Brain (organoid and tissue), 16 donors: ENCODE measurements at places on chromosomes 13 and 19.

GRCh38 chr13:39577838-39578491 is 25.0 kb downstream of the LHFPL6 start:
- DNase-seq = no peak

DNA sequence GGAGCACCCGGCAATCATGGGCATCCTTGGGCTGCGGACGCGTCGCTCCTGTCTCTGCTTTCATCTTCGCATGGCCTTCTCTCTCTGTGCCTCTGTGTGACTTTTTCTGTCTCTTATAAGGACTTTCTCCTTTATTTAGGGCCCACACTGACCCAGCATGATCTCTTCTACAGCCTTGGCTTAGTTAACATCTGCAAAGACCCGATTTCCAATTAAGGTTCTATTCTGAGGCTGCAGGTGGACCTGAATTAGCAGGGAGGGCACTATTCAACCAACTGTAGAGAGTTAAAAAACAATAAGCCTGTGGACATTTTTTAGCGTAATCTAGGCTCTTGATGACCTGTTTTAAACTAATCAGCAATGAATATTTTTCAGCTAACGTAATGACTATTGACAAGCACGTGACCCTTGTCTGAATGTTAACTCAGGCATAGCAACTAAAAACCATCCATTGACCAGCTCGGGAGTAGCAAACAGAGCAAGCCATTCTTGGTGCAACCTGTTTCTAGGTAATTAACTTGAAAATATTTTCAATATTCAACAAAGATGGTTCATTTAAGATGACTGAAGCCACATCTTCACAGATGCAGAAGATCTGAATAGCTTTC is 15.2 kb downstream of the F10 start:
- DNase-seq = no peak

DNA sequence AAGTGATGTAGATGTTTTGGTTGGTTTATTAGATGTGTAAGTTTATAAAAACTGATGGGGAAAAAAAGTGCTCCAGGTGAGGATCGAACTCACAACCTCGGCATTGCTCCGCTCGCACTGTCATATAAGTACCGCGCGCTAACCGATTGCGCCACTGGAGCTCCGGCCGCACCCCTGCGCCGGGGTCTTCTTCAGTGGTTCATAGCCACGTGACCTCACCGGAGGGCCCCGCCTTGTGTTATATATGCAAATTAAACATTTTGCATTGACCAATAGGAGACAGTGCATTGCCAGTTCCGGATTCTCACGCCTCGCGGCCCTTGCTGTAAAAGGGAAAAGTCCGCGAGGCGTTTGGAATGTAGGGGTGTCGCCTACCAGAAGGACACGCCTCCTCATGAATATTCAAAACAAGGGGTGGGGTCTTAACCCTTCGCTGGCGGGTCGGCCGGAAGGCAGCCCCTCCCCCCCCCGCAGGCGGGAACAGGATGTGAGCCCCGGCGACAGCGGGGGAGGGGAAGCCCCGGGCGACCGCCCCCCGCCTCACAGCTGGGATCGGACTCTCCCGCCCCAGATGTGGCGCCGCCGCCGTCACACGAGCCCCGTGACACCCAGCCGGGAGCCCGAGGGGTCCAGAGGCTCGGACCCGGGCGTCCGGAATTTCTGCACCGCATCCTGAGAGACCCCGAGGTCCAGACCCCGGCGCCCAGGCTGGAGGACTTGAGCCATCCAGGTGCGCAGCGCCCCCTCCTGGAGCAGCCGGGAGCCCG is at the start of gene PLEKHG2:
TSS of gene PLEKHG2 (plus strand) at position 570 of the 767 bp plus-strand sequence. CDS start 1,418 bp downstream, outside the sequence.
- DNase-seq = peak; percentile 100

DNA sequence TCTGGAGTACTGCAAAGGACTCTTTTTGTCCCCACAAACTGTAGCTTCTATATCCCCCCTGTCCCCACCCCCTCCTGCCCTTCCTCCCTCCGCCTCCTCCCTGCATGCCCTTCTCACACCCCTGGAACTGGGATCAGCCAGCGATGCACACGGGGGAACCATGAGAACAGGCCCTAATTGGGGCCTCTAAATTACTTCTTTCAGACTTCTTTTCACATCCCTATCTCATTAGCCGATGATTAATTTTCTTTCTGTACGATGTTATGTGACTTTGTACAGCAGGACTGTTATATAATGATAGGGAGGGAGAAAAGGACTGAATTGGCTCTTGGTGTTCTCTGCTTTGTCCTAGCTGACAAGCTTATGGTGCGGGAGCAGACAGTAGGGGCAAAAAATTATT is 347.5 kb downstream of the DNAJC15 start:
- peak; percentile 72 for DNase-seq

DNA sequence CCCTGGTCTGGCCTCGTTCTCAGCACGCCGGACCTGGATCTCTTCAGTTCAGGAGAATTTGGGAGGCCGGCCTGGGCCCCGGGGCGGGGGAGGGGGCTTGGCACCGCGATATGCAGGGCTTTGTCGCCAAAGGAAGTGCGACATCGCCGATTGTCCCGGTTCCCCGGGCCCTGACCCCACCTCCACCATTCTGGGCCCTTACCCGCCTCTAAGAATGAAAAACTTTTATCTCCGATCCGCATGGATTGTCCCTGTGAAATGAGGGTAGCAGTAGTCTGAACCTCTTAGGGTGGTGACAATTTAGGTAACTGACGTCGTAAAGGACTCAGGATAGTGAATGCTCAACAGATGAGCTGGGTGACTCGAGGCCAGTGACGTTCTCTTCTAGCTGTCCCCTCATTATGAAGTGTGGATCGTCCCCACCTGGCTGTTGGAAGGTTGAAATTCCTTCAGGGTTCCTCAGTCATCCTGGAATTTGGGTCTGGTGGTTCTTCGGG is 650 bp downstream of the DDA1 start:
- no peak for DNase-seq

DNA sequence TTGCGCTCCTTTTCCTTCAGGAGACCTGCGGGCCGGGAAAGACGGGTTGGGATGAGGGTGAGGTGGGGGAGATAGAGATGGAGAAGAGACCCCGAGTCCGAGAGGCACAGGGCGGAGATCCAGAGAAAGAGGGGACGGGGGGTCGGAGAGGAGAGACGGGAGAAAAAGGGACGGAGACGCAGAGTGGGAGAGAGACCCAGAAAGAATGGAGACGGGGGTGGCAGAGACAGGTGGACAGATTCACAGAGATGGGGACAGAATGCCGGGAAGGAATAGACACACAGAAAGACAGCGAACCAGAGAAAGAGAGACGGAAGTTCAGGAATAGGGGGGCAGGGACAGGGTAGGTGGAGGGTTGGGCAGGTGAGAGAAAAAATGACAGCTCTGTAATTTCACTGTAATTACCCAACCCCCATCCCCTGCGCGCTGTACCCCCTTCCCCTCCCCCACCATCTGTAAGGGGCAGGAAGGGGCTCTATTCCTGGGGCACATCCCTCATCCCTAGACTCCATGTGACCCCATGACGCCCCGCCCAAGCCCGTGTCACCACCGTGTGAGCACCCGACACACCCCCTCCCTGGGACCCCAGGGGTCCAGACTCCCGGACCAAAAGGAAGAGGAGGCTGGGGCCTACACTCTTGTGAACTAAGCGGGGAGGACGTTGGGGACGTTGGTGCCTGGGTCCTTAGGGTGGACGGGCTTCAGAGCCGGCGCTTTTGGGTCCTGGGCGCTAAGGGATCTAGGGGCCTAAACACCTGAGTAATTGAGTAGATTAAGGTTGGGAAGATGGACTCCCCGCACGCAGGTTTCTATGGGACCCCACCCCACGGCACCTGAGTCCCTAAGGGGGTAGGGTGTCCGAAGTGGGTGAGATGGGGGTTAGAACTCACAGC is 967 bp downstream of the DBP start:
- no peak for DNase-seq

GRCh38 chr13:30179597-30180276 is 127.6 kb downstream of the KATNAL1 start:
- no peak for DNase-seq

DNA sequence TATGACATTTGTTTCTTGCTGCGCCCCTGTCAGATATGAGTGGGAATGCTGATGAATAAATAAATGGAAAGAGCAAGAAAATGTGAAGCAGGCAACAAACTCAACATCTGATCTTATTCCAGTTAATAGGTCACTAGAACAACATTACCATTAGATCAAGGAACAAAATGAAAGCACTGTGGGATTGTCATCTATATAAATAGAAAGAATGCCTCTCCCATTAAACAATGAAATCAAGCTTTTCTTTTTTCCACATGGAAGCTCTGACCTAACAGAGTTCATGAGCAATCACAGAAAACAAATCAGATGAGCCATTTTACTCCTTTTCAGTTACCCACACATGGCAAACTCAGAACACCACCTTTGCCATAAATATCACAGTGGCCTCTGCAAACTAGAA is 354.8 kb downstream of the SUCLA2 start:
- no peak for DNase-seq
